ENCODE measurements at places on chromosomes 3 and 15.

DNA sequence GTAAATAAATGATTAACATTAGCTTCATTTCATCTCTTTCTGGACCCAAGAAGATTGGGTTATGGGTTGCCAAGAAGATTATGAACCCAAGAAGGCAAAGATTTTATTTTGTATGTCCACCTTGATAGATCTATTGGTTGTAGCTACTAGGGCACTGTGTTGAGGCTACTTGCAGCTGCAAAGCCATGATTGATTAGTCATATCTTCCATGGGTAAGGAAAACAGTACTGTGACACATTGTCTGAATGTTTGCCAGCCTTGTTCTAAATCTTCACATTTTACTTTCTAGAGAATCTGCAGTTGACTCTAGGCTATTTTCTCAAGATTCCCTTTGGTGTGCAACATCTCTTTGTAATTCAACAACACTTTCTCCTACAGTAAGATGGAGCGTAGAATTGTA lies 229.2 kb upstream of the KCNH8 start:
- no peak for DNase-seq

- no peak for DNase-seq
Measured at GRCh38 chr3:36944641-36945270, at the start of gene TRANK1. Gene TRANK1, minus strand, starts transcription at chr3:36945054. Its CDS starts 245 bp downstream, at chr3:36944809.

- no peak for DNase-seq
Measured at GRCh38 chr15:68815598-68815997, 5.1 kb downstream of the ANP32A start.

GRCh38 chr15:46222826-46223225 lies 588.0 kb downstream of the SQOR start:
- no peak for DNase-seq

- no peak for DNase-seq
Measured at GRCh38 chr3:125478326-125478725, 41.7 kb downstream of the SNX4 start.

DNA sequence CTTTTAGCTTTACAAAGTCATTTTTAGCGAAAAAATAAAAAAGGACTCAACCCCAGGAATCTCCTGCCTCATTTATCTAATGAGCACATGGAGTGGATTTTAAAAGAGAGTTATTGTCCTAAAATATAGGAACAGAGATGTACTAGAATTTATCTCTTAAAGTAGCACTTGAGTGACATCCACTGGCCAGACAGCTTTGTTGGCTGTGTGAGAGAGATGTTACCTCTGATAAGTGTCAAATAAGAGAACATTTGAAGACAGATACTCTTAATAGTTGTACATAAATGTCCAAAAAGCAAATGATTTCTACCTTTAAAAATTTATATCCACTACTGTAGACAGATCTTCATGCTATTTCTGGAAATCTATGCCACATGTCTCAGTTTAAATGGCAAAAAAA lies 12.3 kb upstream of the MFSD1 start:
- no peak for DNase-seq

DNA sequence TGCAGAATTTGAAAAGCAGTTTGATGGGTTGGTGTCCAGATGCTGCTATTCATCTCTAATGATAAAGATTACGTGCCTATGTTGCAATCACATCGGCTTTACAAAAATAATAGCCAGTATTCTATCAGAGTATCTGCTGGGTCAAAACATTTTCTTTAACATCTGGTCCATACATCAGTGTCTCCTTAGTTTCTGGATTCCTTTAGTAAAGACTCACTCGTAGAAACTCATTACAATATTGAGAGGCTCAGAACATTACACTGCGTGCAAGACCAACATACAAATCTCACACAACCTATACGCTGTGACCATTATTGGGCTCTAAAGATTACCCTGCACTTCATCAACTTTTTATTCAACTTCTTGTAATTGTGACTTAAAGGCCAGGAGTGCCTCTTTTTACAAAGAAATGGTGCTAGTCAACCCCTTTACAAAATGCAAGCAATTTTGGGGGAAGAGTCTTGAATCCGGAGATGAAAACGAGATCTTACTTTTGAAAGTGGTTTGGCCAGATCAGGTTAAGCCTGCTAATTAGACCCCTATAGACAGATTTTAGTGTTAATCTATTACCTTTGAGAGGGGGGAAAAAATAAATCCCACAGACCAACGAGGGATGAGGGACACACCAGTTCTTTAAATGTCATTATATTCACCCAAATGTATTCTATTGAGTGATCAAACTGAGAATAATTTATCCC lies 2.9 kb downstream of the TRA2B start:
- DNase-seq: no peak

GRCh38 chr3:3666664-3667063 lies 132.6 kb upstream of the LRRN1 start:
- DNase-seq: no peak

GRCh38 chr3:169448501-169448900 lies 215.0 kb downstream of the MECOM start:
- no peak for DNase-seq

DNA sequence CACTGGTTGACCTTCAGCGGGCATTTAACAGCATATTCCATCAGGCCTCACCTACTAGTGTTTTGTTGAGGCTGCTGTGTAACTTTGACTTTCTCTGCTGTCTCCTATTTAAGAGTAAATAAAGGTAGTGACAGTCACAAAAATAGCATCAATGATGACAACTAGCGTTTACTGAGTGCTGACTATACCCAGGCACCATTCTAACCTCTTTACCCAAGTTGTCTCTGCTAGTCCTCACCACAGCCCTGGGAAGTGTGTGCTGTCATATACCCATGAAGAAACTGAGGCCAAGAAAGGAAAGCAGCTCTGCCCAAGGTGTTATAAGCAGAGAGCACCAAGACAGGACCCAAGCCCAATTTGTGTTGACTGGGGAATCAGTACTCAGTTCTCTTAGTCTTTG lies 286.4 kb upstream of the CTDSPL start:
- no peak for DNase-seq

DNA sequence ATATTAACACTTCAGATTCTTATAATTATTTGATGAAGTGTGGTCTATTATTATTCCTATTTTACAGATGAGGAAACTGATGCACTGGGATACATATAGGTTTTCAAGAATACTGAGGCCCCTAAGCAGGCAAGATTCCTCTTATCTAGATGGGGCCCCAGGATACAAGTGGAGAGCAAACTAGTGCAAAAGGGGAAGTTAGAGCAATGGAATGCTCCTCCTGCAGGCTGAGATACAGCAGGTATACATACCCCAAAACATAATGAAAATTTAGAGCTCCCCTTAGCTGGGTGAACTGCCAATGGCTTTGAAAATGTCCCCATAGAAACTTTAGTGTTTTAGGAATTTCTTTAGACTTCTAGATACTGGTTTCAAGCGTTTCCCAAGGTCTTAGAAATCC lies 247.1 kb downstream of the CHST2 start:
- no peak for DNase-seq

GRCh38 chr3:45906681-45907407 lies 20.5 kb downstream of the CCR9 start:
- no peak for DNase-seq

GRCh38 chr3:50267280-50267913 lies 1.6 kb upstream of the SEMA3B start:
- DNase-seq: no peak

DNA sequence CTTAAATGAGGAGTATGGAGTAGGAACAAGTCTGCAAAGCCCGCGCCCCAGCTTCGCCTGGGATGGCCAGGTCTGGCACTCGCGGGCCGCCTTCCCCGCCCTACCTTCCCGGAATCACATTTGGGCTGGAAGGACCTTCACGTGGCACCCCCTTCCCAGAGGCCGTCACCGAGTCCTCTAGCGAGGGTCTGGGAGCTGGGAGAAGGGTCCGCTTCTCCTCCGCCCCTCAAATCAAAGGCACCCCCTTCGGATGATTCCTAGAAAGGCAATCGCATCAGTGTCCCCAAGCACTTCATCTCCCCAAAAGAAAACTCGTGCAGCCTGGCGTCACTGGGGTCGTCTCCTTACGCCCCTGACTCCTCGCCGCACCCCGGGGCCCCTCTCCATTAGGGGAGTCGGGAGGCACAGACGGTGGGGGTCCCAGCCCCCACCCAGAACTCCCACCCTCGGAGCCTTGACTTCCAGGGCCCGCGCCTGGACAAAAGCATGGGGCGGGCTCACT lies 380 bp downstream of the MYLK start:
- DNase-seq: no peak

DNA sequence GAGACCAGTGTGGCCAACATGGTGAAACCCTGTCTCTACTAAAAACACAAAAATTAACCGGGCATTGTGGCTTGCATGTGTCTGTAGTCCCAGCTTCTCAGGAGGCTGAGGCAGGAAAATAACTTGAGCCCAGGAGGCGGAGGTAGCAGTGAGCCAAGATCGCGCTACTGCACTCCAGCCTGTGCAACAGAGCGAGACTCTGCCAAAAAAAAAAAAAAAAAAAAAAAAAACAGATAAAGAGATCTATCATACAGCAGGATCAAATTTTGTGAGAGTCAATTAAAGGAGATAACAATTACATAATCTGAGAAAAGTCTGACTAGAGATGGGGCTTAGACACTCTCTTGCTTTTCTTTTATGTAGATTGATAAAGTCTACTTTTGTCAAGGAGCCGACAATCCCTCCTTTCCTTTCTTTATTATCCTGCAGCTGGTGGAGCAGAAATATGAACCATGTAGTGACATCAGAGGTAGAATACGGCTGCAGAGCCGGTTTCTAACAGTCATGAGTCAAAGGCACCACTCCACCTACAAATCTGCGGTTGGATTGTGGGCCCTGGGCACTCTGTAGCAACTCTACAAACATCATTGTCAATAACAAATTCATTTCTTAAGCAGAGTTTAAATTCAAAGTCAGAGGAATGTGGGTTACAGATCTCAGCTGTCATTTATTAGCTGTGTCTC lies 9.0 kb downstream of the C2CD4A start:
- DNase-seq: no peak

GRCh38 chr3:153553605-153553945 lies 391.5 kb downstream of the RAP2B start:
- DNase-seq: no peak

Measured in keratinocyte (primary cell).